Stimulated activated CD4-positive, alpha-beta T cell treated with anti-CD3 and anti-CD28 coated beads, Interleukin-15, amount 100 ng/mL, for 1 hour (primary cell): ENCODE measurements at places on chromosomes 3 and 15.

- DNase-seq: no peak
Observed at GRCh38 chr3:51099794-51100535, 285.1 kb upstream of the MANF start.

- DNase-seq: no peak
Observed at GRCh38 chr15:59976480-59977271, 27.4 kb upstream of the FOXB1 start.

GRCh38 chr15:52790169-52790708 is at the start of gene ONECUT1:
Gene ONECUT1 (minus strand): TSS chr15:52790336. CDS start chr15:52789884, 452 bp downstream.
- DNase-seq: peak; percentile 47

GRCh38 chr15:80072285-80072994 is 13.0 kb downstream of the ZFAND6 start:
- DNase-seq: no peak

DNA sequence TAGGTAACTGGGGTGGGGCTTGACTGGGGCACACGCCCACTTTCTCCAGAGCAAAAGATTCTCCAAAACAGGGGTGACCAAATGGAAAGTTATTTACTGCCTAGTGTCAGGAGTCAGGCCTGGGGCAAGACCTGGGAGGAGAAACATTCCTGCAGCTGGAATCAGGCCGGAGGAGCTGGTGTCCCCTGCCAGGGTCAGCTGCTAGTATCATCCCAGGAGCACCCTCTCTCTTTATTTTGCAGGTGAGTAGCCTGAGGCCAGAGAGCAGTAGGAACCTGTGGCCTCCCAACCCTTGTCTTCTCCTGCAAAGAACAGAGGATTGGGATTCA is 32.9 kb downstream of the DNAJB8 start:
- DNase-seq: no peak

DNA sequence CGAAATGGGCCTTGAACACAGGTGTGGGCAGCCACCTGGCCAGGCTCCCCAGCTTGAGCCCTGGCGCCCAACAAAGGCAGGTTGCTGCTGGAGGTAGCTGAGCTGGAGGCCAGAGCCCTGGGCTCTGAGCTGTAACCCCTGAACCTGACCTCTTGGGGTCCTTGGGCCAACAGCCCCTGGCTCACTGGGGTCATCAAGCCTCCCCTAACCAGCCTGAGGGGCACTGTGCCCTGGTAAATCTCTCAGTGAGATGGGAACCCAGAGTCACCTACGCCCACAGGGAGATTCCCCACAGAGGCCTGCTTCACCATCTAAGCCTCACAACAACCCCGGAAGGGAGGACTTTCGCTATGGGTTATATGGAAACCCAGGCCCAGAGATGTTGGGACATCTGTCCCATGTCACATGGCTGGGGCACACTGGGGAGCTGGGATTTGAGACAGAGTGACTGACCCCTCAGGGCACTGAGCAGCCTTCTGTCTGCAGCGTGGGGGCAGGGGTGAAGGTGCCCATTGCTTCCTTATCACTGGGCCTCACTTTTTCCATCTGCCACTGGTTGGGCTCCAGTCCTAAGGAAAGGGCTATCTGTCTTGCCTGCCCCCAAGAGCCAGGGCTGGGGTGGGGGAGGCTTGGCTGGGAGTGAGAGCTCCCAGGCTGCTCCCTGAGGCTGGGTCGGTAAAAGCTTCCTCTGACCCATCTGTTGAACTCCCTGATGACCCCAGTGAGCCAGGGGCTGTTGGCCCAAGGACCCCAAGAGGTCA is 59.1 kb downstream of the IQSEC1 start:
- no peak for DNase-seq

DNA sequence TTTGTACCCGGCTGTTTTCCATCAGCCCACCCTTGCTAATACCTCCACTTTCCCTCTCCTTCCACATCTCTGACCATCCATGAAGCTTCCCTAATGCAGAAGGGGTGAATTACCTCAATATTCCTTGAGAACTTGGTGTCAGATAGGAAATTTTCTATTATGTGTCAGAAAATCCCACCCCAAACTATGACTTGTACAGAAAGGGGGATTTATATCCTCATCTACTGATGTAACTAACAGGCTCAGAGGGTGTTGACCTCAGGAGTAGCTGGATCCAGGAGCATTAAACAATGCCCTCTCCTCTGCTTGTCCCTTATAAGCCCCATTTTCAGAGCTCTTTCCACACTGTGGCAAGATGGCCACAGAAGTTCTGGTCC is 242.8 kb upstream of the TLE3 start:
- DNase-seq: no peak

GRCh38 chr15:69656271-69657030 is 203.8 kb downstream of the RPLP1 start:
- DNase-seq: no peak

DNA sequence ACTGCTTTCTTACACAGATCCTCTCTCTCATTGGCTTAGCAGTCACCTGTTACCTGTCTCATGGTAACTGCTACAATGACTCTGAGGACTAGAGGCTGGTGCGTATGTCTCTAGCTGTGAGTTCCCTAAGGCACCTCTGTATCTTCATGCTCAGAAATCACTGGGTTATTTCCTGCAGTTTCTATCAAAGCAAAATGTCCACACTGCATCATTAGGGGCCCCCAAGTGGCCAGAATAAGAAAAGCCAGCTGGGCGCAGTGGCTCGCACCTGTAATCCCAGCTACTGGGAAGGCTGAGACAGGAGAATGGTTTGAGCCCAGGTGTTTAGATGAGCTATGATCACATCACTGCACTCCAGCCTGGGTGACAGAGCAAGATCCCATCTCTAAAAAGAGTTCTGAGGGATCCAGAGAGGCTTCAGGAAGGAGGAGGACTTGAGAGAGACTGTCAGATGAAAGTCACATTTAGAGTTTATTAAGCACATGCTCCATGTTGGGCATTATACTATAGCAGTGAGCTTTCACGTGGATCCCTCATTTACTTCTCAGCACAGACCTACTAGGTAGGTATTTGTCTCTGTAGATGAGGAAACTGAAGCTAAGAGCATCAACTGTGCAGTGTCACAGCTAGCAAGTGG is 2.3 kb upstream of the VPS18 start:
- no peak for DNase-seq

DNA sequence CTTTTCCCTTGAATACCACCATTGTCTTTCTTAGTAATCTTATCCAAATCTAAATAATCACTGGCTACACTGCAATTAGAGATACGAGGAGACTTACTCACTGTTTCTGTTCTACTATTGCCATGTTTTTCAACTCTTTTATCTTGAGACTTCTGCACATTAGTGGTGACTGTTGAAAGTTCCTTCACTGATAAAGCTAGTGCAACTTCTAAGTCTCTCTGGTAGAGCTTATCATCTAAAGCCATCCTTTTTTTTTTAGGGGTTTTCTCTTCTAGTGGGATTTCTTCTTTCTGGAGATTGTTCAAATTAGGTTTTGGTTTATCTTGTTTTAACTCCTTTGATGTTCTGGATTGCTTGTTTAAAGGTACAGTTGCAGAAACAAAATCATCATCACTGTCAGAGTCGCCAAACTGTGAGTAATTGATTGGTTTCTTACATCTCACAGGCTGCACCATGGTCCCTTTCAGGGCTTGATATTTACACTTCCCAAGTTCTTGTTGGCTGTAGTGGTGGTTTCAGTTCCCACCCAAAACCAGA is 37.7 kb downstream of the NCK1 start:
- no peak for DNase-seq

GRCh38 chr3:130795396-130795795 is 48.8 kb upstream of the PIK3R4 start:
- DNase-seq: no peak

DNA sequence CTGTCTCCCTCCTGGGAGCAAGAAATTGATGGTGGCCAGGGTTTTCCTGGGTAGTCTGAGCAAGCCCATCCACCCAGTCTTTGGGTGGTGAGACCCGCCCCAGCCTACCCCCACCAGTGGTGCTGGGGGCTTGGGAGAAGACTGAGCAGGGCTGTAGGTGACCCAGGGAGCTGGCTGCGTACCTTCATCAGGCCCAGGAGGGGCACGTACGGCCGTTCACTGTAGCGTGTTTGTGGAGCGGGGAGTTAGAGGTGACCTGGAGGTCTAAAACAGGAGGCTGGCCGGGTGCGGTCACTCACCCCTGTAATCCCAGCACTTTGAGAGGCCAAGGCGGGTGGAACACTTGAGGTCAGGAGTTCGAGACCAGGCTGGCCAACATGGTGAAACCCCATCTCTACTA is 11.5 kb downstream of the LOXL1 start:
- DNase-seq: no peak

DNA sequence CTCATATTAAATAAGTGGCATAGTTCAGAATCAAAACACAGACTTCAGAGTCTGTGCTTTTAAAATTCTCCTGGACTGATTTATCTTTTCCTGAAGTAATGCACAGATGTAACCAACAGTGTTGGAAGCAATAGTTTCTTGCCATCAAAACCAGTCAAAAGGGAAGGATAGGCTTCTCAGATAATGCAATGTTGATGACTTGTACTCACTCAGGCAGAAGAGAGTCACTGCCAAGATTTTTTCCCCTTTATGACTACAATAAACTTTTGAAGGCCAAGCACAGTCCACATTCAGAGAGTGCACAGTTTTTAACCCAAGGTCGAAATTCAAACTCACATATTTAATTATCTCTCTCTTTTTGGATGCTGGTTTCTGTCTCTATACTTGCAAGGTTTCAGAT is 305.0 kb upstream of the SGO1 start:
- DNase-seq: no peak

DNA sequence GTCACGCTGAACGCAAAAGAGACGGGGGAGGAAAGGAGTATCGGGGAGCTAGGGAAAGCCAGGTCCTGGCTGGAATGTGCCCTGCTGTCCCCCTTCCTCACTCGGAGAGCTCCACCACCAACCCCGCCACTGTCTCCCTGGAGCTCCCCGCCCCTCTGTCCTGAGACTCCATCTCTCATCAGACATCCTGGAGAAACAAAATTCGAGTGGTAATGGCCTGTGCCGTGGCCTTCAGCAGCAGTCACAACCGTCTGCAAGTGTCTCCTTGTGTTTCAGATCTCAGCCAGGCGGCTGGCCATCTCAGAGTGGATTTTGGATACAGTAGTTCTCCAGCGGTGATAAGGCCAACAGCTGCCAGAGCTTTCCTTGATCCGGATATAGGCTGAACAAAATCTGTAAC is 76.9 kb downstream of the OCA2 start:
- DNase-seq: no peak

DNA sequence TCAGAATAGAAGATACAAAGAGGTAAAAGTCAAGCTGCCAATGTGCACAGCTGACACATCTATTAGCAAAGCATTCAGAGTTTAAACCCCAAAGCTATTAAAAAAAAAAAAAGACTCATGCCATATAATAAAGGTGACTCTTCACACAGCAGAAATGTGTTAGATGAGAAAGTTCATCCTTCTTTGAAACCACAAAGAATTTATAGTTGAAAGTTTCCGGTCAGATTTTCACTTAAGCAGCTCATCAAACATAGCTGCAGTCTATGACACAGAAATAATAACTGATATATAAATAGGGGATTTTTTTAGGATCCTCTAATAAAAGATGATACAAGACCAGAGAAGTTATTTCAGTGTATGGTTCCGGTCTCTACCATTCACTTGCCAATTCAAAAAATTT is 76.6 kb downstream of the WWTR1 start:
- no peak for DNase-seq

DNA sequence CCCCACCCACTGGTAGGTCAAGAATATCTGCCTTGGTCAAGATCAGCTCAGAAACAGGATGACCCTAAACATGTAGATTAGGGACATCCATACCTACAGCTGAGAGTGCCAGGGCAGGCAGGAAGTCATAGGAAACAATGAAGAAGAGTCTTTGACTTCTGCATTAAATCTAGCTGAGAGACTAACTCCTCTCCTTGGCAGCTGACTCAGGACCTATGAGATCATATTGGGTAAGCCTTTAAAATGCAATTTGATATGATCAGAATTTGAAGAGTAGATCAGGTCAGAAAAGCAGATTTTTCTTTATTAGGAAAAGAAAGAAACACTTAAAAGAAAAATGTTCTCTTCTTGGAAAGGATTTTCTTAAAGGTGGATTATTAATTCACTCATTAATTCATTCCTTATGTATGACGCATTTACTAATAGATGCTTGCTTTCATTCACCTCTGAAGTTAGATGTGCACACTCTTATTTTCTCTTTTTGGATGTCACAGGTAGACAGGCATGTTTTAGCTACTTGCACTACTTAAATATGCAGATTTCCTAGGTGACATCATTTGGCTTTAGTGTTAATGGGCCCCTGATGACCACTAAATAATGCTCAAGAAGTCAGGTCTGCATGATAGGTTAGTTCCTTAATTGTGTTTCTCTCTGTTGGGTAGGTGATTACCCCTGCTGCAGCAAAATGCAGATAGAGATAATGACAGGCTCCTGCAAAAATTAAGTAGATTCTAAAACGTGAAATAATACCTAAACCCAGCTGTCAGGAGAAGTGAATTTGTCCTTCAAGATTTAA is 35.7 kb upstream of the GSK3B start:
- no peak for DNase-seq

- DNase-seq: no peak
Observed at GRCh38 chr15:32668942-32669341, 27.4 kb downstream of the SCG5 start.

DNA sequence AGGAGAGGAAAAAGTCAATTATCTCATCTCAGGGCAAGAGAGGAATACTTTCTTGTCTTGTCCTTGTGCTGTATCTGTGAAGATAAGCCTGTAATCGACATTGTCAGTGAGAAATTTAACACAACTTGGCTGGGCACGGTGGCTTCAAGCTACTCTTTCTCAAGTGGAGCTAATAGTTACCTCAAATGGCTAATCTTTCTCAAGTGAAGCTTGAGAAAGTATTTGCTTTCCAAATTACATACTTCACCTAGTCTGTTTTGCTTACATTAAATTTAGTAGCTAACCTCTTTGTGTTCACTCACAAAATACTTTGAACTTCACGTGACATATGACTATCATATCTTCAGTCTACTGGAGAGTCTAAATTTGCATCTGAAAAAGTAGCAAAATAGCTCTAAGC is 48.3 kb upstream of the B3GALNT1 start:
- DNase-seq: no peak

GRCh38 chr15:57323299-57323805 is 53.0 kb upstream of the CGNL1 start:
- no peak for DNase-seq

DNA sequence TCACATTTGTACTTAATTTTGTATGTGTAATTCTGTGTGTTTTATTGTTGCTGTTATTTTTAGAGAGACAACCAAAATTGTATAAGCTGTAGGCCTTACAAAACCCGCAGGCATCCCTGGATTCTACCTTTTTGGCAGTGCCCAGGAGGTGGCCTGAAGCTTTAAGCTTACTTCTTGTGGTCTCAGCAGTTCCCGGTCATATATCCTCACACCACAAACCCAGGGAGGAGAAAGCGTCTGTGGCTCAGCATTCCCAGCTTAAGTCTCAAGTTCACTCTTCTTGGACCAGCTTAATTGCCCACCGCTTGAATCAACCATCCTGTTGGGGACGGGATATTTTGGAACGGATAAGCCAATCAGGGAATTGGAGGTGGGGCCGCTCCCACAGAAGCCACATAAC is 36.7 kb downstream of the C2CD4A start:
- DNase-seq: no peak
